Renal cortical epithelial cell (primary cell): ENCODE measurements at places on chromosomes 2 and 18. TPM values are rescaled to one million over a fixed set of nuclear protein-coding genes. Genes with fewer than 3 reads are reported as not detected.

EPHA4 gene
- total RNA-seq: 7.1 and 15.8 TPM in 2 replicates

FZD7 gene
- 17.1 and 55.2 TPM in 2 replicates for total RNA-seq

WNT6 gene
- total RNA-seq: 3.5 TPM in 1 of 2 replicates, not detected in the other

LYPD6 gene
- 1.6 and 5.6 TPM in 2 replicates for total RNA-seq

DNA sequence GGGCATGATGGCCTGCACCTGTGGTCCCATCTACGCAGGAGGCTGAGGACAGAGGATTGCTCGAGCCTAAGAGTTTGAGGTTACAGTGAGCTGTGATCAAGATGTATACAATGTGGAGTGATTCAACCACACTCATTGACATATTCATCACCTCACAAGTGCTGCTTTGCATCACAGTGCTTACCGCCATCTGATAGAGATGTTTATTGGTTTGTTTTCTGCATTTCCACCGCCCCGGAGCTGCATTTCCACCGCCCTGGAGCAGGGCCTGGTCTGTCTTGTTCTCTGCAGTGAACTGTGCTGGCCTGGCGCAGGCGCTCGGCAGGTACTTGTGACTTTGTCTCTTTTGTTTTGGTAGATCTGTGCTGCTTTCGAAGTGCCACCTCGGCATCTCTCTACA, 96.0 kb downstream of the SMAD7 start:
- DNase-seq: no peak

SKOR2 gene
- not detected in 2 replicates for total RNA-seq

DNA sequence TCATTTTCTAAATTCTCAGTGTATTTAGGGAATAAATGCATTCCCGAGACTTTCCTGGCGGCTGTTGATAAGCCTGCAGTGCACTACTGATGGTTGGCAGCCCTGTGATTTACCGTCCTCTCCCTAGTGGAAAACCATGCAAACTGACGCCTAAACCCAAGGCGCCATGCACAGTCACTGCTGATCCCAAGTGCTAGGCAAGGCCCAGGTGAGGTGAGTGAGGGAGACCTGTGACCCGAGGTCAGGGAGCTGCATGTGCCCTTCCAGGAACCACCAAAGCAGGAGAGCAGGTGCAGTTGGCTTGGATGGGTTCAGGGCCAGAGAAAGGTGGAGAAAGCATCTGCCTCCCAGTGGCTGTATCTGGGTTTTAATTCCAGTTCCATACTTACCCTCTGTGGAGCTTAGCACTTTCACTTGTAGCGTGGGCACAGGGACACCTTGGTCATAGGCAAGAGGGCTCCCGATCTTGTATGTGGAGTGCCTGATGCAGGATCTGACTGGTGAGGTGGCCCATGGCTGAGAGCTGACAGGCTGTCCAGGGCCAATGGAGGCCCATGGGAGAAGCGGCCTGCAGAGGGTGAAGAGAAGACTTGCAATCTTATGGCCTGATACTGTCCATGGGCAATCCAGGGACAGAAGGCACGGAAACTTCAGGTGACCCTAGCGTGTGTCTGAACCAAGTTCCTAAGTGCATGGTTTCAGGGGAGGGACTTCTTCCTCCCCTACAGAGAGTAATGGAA, 131.3 kb downstream of the SH3RF3 start:
- DNase-seq: no peak

GRCh38 chr2:112006076-112006410, 49.0 kb upstream of the TMEM87B start:
- DNase-seq: peak; percentile 64

- peak; percentile 67 for DNase-seq
These were observed 141.4 kb upstream of the LTBP1 start for GRCh38 chr2:32805104-32806095.

DNA sequence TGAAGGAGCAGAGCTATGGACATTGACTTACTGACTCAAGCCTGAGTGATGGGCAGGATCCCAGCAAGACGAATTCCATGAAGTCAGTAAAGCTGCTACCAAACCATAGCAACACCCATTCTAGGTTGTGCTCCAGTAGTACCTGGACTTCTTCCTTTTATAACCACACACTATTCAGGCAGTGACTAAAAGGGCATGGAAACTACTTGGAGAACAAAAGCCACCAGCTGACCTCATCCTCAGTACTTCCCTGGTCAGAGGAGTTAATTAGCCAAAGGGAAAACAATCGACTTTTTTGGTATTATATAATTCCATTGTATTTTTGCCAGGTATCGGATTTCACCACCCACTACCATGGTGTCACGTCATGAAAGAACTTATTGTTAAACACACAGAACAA, 237.1 kb downstream of the TTC32 start:
- peak; percentile 90 for DNase-seq

- no peak for DNase-seq
These were observed 166.5 kb upstream of the COPS8 start for GRCh38 chr2:236919209-236919608.

DNA sequence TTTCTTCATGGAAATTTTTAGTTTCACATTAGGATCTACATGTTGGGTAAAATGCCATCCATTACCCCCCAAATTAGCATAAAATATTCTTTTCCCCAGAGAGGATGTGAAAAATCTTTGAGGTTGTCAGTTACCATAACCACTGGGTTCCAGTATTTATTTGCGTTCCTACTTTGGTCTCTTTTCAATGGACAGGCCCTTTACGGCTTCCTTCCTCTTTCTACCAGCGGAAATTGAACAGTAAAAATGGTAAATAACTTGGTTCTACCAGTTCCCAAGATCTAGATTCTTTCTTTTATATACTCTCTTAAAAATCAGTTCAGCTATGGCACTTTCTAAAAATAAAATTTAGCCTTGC, 169.2 kb upstream of the APCDD1 start:
- no peak for DNase-seq

DNA sequence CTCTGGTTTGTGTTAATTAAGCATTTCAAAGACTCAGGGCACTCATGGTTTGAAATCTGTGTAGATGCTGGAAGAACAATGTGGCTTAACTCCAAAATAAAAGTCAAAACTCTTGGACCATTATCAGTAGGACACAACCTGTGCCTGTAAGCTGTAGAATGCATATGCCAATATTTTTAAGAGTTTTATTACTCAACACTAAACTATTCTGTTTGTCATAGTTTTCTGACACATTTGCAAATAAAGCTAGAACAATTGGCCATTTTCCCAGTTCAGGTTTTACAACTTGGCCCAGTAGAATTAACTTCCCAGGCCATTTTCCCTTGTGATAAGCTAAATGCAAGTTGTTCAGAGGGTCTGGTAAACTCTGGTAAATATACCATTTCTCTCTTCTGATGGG, 713.1 kb downstream of the CBLN2 start:
- DNase-seq: peak; percentile 57

DNA sequence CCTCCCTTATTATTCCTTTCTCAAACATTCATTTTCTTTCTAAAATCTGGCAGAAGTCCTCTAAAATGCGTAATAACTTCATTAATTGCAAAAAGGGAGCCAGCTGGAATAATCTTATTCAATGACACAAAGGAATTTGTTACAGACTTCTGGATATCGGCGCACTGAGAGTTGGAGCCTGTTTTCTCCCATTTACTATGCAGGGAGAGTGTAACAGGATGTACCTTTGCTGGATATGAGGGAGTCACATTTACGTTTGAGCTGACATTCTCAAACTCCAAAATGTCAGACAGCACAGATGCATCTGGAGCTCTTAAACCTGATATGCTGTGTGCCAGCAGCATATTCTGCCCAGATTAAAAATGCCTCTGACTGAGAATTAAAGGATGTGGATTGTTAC, 275.3 kb downstream of the TMX3 start:
- no peak for DNase-seq

DNA sequence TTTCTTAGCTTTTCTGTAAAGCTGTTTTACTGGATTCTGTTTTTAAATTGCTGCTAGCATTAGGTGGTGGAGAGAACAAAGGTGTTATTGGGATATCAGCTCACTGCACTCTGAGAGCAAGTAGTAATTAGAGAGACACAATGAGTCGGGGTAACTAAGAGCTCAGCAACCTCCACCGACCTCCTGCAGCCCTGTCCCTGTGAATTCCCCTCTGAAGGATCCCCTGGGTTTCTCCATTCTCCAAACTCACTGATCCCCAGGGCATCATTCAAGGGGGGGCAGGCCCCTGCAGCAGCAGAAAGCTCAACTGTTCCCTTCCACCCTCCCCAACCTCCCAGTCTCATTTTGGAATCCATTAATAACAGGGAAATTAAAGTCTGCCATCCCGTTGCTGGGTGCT, 73.0 kb downstream of the MTCL1 start:
- DNase-seq: no peak

GRCh38 chr2:224882291-224883171, 159.7 kb downstream of the DOCK10 start:
- DNase-seq: peak; percentile 99

DNA sequence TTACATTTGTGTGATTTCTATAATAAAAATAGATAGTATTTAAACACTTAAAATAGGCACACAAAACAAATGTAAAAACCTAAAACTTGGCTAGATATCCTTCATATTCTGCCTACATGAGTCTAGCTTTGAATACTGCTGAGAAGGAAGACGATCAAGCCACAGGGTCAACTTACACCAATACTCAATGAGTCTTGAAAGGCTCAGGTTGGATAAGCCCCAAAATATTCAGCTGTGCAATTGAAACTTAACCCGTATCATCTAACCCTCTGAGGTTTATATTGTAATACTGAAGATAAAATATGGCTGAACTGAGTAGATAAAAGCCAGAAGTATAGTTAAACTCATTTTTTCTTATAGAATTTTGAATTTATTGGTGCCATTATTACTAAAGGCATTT, 313.0 kb upstream of the NRXN1 start:
- DNase-seq: no peak

DNA sequence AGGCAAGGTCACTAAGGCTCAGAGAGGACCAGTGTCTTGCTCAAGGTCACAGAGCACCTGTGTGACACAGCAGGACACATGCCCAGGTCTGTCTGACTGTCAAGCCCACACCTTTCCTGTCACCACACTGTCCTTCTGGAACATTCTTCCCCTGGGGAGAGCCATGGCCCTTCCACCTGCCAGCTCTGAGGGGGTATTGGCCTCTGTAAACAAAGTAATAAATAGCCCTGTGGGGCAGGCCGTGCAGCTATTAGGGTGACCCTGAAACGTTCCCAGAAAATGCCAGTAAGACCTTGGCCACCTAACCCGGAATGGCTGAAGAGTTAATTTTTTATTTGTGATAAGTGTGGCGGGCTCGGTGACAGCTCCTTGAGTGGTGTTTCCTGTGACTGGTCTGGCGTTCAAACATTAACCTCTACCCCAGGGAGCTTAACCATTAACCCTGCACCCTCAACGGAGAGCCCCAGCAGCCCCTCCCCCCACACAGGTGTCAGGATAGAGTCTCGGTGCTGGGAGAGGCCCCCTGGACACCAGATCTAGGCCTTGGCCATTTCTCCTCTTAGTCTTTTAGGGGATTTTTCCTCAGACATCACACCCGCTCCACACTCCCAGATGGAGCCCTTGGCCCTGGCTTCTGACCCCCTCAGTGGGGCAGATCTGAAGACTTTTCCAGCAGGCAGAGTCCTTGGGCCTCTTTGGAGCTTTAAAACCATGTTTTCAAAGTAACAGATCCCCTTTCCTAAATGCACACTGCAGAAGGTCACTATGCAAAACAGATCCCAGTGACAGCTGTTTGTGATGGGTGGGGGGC, 36.6 kb downstream of the SCTR start:
- peak; percentile 86 for DNase-seq

DNA sequence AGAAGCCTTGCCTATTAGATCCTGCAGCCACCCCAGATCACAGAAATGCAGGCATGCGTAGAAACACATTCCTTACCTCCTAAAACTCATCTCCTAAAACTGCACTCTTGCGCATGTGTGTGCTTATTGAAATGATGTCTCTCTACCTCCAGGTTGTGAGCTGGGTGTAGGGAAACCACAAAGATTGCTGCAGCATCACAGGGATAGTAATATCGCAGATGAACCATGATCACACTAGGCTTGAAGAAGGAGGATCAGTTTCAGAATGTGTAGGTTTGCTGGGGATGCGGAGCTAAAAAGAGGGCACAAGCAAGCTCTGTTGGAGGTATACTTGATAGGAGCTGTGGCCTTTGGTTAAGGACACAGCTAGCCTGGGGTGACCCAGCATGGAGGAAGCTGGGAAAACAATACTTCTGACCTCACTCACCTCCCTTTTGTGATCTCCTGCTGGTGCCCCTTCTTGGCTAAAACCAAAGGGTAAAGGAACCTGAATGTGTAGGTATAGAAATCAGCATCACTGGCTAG, 118.8 kb downstream of the SETBP1 start:
- DNase-seq: no peak

MPPE1 gene
- total RNA-seq: 20.1 and 37.6 TPM in 2 replicates

DNA sequence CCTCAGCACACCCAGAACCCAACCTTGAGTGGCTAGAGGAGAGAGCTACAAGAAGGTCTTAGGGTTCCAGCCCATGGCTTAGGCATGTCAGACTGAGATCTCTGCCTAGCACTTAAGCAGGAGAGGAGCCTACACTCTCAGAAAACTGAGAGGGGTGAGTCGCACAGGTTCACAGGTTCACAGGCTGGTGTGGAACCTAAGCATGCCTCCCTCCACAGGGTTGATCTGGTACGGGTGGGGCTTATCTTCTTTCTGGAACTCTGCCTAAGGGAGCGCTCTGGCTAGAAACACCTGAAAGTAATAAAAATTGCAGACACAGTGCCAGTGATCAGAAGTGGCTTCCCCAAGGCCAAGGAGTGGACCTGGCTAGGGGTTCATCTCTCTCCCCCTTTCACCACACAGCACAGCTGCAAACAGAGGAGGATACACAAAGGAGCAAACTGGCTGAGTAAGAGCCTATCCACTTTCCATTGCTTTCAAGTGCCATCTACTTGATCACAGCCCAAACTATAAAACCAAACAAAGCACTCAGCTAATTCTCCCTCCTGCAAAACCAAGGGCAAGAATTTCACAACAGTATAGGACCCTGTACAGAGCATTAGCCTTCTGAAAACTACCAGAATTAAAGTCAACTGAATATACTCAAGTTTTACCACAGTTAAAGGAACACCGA, 481.9 kb upstream of the SETBP1 start:
- no peak for DNase-seq

GRCh38 chr2:120568089-120568974, 167.3 kb upstream of the GLI2 start:
- DNase-seq: peak; percentile 13

DNA sequence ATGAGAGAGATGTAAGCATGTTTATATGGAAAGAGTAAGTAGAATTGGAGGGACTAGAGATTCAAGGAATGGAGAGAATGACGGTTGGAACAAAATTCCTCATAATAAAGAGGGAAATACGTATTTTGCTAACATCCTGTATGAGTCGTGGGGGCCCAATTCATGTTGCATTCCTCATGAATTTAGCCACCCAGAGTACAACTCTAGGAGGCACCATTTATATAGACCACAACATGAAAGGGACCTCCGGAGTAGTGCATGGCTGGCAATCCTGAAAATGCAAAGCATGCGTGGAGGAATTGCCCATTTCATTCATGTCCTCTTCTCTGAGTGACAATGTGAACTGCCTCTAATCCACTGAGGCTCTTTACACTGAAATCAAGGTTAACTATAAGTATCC, 168.2 kb downstream of the ZEB2 start:
- DNase-seq: no peak

PMAIP1 gene
- 11.6 and 69.3 TPM in 2 replicates for total RNA-seq
